ENCODE measurements at places on chromosomes 3 and 15.
A peak's percentile ranks its signal among the peaks of the same experiment; 100 is the strongest.

DNA sequence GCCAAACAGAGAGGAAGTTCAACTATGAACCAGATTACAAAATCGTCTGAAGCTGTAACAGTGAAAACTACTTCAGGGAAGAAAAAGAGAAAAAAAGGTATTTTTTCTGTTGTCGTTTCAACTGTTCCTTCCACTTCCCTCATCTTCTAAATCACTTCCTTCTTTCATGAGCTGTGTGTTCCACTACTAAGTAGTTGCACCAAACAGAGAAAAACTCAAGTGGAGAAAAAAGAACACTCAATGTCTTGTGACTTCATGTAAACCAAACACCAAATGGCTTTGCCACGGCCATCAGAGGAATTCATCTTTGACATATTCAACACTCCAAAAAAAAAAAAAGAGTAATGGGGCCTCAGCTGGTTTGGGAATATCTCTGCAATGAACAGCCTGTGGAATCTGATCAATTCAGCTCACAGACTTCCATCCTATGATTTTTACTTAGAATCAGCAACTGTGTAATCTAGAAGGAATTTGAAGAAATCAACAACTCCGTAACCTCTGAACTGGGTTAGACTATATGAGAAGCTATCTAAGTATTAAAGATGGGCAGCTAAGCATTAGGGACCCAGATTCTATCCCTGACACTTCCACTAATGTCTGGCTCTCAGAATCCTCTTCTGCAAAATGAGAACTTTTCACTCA, 47.5 kb upstream of the RNF7 start:
- peaks cover 13% of the 10 kb centered on the region for H3K4me1 ChIP-seq
- H3K36me3 ChIP-seq, result peaks cover 3% of the 10 kb centered on the region
- DNase-seq, result no peak
- H3K27ac ChIP-seq, result no peak overlapping the region

DNA sequence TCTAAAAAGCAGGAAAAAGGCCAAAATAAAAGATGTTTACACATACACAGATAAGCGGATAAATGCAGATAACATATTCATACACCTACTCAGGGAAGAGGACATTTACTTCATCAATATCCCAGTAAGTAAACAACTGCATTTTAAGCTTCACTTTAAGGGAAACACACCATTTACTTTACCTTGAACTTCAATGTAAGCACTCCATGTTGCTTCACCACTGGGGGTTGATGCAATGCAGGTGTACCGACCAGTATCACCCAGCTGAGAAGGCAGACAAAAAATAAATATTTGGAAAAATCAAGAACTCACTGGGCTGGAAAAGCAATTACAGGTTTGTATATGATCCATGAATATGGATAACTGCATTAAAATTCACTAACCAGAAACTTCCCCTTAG, 1099.5 kb downstream of the ROBO1 start:
- no peak for DNase-seq
- H3K4me1 ChIP-seq, result peaks cover 21% of the 10 kb centered on the region
- no peak overlapping the region for H3K4me3 ChIP-seq
- H3K27me3 ChIP-seq, result no peaks in the 10 kb centered on the region
- peaks cover 16% of the 10 kb centered on the region for H3K36me3 ChIP-seq

GRCh38 chr3:124969190-124969589, 34.6 kb upstream of the MUC13 start:
- H3K27me3 ChIP-seq, result no peaks in the 10 kb centered on the region
- no peak overlapping the region for H3K4me3 ChIP-seq
- DNase-seq, result no peak

DNA sequence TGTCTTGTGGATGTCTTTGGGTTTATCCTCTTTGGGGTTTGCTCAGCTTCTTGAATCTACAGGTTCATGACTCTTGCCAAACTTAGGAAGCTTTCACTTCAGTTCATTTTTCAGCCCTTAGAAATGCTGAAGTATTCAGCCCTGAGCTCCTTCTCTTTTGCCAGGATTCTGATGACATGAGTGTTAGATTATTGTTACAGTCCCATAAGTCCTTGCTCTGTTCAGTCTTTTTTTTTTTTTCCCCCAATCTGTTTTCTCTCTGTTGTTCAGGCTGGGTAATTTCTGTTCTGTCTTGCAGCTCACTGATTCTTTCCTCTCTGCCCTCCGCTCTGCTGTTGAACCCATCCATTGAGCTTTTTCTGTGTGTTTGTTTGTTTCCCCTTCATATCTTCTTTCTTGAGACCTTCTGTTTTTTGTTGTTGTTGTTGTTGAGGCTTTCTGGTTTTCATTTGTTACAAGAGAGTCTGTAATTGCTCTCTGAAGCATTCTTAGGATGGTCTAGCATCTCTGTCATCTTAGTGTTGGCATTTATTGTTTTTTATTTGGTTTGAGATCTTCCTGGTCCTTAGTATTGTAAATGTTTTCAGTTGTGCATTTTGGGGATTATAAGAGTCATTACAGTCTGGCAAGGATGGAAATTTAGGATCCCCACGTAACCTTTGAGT, 18.4 kb downstream of the LRCH3 start:
- H3K27me3 ChIP-seq, result no peaks in the 10 kb centered on the region
- no peak for DNase-seq
- H3K4me3 ChIP-seq, result no peak overlapping the region
- H3K27ac ChIP-seq, result peak overlapping the region; percentile 60
- peaks cover 16% of the 10 kb centered on the region for H3K4me1 ChIP-seq
- peaks cover 5% of the 10 kb centered on the region for H3K36me3 ChIP-seq

DNA sequence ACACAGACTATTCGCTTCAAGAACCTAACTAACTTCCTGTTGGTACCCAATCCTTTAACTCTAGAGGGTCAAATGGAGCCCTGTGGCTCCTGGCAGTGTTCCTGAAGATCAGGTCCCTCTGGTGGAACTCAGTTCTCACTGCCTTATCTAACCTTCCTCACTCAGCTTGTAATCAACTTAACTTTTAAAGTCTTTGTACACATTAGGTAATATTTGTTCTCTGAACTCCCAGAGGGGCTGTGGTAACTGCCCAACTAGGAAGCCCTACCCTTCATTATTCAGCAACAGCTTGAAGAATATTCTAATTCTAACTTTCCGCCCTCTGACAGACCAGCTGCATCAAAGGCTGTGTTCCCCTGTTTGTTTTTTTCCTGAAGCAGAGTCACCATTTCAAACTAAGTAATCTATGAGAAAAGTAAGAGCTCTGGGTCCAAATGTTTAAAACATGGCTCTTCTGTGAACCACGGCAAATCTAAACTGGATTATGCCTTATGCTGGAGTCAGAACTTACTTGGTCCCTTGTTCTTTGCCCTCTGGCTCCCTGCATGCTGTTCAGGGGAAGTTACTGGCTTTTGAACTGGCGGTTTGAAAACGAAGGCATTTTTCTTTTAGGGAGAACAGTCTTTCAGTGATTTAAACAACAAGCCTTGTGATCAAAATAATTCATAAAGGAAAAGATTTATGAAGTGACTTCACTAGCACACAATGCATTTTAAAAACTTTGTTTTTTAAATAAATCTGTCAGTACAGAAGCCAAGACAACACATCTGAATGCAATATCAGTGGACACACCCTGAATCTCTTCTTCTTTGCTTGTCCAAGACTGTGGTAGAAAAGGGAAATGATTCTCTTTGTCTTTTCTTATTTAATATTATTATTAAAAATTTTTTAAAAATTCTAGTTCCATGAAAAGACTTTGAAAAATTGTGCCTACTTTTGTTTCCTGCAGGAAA, 365.6 kb downstream of the TIGIT start:
- no peaks in the 10 kb centered on the region for H3K27me3 ChIP-seq
- peaks cover 6% of the 10 kb centered on the region for H3K36me3 ChIP-seq
- H3K27ac ChIP-seq, result no peak overlapping the region
- H3K4me1 ChIP-seq, result peaks cover 9% of the 10 kb centered on the region

DNA sequence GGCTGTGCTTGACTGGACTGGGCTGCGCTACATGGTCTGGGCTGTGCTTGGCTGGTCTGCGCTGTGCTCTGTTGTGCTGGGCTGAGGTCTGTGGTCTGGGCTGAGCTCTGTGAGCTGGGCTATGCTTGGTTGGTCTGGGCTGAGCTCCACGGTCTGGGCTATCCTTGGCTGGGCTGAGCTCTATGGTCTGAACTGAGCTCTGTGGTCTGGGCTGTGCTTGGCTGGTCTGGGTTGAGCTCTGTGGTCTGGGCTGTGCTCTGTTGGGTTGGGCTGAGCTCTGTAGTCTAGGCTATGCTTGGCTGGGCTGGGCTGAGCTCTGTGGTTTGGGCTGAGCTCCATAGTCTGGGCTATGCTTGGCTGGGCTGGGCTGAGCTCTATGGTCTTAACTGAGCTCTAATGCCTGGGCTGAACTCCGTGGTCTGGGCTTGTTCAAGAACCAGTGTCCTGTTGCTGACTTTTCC, 92.0 kb downstream of the PLXNA1 start:
- peak; percentile 26 for DNase-seq
- H3K27me3 ChIP-seq, result no peaks in the 10 kb centered on the region
- no peak overlapping the region for H3K4me3 ChIP-seq
- no peak overlapping the region for H3K27ac ChIP-seq
- no peaks in the 10 kb centered on the region for H3K36me3 ChIP-seq
- H3K4me1 ChIP-seq, result no peaks in the 10 kb centered on the region

DNA sequence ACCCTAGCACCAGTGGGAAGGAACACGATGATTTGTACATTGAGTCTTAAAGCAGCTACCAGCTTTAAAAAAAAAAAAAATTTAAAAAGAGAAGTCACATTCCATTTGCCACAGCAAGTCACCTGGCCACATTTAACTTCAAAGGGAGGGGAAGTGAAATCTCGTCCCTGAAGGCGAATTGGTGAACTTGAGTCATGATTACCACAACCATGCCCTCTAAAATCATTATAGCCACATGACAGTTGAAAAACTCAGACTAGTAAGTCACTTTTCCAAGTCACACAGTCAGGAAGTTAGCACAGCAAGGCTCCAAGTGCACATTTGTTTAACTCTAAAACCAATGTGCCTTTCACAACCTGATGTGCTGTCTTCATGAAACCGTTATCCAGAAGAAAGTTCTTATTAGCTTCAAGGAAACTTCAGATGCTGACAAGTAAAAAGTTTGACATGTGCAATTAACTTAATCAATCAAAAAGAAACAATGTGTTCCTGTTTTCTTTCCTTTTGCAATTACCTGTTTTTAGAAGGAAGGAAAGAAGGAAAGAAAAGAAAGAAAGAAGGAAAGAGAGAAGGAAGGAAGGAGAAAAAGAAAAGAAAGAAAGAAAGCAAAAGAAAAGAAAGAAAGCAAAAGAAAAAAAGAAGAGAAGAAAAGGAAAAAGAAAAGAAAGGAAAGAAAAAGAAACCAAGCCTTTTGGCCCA, 8.3 kb upstream of the THSD4 start:
- DNase-seq, result no peak
- H3K27me3 ChIP-seq, result peaks cover 10% of the 10 kb centered on the region
- peaks cover 38% of the 10 kb centered on the region for H3K4me1 ChIP-seq
- H3K27ac ChIP-seq, result no peak overlapping the region

GRCh38 chr15:36598529-36599177, 19.2 kb downstream of the CDIN1 start:
- no peak overlapping the region for H3K4me3 ChIP-seq
- peaks cover 43% of the 10 kb centered on the region for H3K4me1 ChIP-seq
- no peaks in the 10 kb centered on the region for H3K36me3 ChIP-seq
- no peaks in the 10 kb centered on the region for H3K27me3 ChIP-seq
- H3K27ac ChIP-seq, result no peak overlapping the region

- no peaks in the 10 kb centered on the region for H3K27me3 ChIP-seq
- peak; percentile 52 for DNase-seq
- H3K4me3 ChIP-seq, result no peak overlapping the region
- H3K4me1 ChIP-seq, result no peaks in the 10 kb centered on the region
These were observed 23.1 kb downstream of the SRPRB start for GRCh38 chr3:133828576-133829309.

DNA sequence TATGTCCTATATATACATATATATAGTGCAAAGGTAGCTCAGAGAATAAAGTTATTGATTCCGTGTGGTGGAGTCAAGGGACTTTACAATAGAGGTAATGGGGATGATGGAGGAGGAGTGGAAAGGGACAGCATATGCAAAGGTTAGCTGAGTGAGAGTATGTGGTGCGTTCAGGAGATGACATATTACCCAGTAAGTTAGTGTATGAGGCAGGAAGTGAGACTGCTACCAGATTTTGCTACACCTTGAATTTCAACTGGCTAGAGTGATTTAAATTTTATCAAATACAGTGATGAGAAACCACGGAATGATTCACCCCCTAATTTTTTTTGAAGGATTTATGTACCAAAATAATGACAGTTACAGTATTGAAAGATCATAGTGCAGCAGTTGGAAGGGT, 2.8 kb downstream of the ACTL6A start:
- H3K4me3 ChIP-seq, result no peak overlapping the region
- DNase-seq, result no peak
- H3K27ac ChIP-seq, result no peak overlapping the region

DNA sequence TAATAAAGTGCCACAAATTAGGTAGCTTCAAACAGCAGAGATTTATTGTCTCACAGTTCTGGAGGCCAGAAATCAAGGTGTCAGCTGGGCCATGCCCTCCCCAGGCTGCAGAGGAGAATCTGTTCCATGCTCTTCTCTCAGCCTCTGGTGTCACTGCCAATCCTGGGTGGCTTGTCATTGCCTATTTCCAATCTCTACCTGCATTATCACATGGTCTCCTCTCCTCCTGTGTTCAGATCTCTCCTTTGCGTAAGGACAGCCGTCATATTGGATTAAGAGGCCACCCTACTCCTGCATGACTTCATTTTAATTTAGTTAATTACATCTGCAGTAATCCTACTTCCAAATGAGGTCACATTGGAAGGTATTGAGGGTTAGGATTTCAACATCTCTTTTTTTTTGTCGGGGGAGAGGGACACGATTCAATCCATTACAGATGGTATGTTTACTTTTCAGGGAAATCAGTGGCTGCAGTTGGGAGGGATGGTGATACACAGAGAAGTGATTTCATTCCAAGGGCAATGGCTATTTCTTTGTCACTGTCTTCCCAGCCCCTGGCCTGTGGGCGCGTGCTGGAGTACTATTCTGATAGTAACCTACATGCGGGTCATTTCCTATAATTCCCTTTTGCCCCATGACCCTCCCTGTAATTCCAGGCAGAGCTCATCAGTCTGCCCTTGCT, 169.4 kb downstream of the MINAR1 start:
- H3K4me3 ChIP-seq, result no peak overlapping the region
- H3K4me1 ChIP-seq, result no peaks in the 10 kb centered on the region
- no peaks in the 10 kb centered on the region for H3K27me3 ChIP-seq

- DNase-seq, result no peak
- H3K36me3 ChIP-seq, result peaks cover 68% of the 10 kb centered on the region
- no peaks in the 10 kb centered on the region for H3K4me1 ChIP-seq
- H3K4me3 ChIP-seq, result no peak overlapping the region
- H3K27me3 ChIP-seq, result no peaks in the 10 kb centered on the region
- peak overlapping the region; percentile 6 for H3K27ac ChIP-seq
These were observed 63.9 kb downstream of the PGPEP1L start for GRCh38 chr15:98943601-98944151.

GRCh38 chr15:101773496-101774100, 29.7 kb upstream of the OR4F6 start:
- no peaks in the 10 kb centered on the region for H3K36me3 ChIP-seq
- no peaks in the 10 kb centered on the region for H3K4me1 ChIP-seq
- DNase-seq, result peak; percentile 69
- peak overlapping the region; percentile 44 for H3K4me3 ChIP-seq
- no peak overlapping the region for H3K27ac ChIP-seq

GRCh38 chr3:94114666-94115065, 51.8 kb downstream of the NSUN3 start:
- no peaks in the 10 kb centered on the region for H3K27me3 ChIP-seq
- H3K27ac ChIP-seq, result no peak overlapping the region
- H3K4me3 ChIP-seq, result no peak overlapping the region
- no peak for DNase-seq
